ENCODE measurements at places on chromosomes 12 and 14.

DNA sequence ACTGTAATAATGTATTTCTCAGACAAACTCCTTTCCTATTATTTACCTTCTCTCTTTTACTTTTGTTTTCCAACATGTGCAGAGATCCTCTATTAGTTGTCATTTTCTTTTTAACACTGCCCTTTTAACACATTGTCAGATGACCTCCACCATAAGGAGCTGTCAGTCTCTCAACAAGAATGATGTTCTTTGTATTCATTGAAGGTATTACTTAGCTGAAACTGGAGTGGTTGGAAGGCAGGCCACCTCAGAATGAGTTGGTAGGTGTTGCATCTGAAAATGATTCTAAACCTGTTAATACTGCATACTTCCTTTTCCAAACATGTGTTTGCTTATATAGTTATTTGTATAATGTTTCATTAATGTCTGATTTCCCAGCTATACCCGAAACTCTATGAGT lies 16.9 kb downstream of the TMEM117 start:
- DNase-seq, result no peak

DNA sequence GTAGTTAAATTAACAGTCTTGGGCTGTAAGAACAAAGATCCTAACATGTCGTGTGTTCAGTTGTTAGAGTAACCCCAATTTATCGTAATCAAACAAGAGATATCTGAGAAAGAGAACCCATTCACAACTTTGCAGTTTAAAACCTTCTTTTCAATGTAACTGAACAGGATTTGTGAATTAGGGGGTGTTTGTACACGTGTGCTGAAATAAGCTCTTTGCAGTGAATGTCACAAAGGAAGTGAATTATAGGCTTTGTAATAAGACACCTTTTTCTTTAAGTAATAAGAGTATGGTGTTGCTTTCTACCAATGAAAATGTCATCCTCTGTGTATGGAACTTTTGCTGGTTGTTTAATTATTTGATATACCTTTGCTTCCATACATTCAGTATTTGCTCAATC lies 114.0 kb downstream of the ALX1 start:
- DNase-seq, result no peak

DNA sequence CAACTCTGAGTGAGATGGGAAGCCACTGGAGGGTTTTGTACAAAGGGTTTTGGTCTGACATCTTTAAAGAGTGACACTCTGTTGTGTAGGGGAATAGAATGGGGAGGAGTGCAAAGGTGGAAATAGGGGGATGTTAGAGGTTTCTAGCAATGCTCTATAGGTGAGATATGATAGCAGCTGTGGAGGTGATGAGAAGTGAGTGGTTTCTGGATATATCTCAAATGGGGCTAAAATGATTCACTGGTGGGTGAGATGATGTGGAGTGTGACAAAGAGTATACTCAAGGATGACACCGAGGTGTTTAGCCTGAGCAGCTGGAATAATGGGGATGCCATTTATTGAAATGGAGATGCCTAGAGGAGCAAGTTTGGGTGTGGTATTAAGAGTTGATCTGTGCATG lies 426.4 kb downstream of the PCNX1 start:
- no peak for DNase-seq

- no peak for DNase-seq
These were observed 2.8 kb downstream of the PRMT8 start for GRCh38 chr12:3493859-3494176.

DNA sequence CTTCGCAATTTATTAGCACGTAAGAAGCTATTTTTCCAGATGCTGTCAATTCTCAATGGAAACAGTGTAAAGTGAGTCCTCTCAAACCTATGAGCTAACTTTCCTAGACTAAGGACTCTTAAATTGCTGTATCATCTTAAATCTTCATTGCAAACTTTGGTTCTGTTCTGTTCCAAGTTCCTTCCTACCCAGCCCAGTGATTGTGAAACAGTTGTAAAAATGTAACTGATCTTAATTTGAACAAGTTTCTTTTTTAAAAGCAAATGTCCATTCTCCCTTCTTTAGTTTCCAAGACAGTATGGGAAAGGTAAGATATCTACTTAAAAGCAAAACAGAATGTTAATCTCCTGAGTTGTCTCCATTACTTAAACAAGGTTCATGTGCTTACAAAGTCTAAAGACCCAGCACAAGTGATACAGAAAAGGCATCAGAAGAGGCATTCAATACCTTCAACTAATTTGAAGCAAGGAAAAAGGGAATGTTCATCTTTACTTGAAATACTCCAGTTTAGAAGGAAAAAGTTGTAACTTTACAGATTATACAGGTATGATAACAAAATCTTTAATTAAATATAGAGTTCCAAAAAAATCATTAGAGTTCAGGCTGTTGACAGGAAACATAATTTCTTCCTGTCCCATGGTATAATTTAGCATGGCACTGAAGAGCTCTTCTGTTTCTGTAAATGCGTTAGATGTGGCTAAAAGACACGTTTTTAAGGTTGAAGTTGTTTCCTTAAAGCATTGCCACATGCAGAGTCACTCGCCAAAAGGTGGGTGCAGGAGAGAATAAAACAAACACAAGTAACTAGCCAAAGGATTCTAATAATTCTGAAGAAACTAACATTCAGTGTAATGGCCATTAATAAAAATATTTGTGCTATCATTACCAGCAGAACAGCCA lies 101.5 kb upstream of the USP15 start:
- no peak for DNase-seq

DNA sequence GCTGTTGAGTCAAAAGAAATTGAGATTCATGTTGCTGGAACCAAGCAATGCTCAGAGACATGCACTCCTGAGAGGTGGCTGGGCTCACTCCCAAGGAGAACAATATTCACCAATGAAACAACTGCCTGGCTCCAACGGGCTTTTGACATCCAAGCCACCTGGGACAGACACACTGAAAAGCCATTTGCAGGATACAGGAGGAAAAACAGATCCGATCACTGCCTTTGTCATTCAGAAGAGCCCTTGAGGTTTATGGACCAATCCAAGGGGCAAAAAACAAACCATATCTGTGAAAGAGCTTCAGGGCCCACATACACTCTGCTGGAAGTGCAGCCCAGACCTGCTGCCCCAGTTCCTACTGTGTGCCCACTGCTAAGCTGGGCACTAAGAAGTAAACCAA lies 277.5 kb downstream of the NUAK1 start:
- DNase-seq, result no peak

- DNase-seq, result peak; percentile 30
These were observed 108.5 kb downstream of the DICER1 start for GRCh38 chr14:95048771-95049312.

DNA sequence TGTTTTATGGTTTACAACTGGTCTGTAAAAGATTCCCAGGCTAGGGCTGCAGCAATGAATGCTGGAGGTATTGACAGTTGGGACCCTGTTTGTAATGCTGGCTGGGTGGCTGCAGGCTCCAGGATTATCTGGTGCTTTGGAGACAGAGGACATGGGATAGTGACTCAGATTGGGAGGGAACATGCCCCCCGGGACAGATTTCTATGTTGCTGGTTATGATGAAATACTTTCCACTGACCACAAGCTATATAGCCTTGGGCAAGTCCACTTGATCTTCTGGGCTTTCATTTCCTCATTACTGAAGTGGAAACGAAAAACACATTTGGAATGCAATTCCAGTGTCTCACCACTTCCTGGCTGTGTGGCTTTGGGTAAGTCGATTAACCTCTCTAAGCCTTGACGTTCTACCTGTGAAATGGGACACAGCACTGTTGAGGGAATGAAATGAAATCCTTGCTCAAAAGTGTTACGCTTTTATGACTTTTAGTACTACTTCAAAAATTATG lies 6.3 kb upstream of the TPCN1 start:
- no peak for DNase-seq

DNA sequence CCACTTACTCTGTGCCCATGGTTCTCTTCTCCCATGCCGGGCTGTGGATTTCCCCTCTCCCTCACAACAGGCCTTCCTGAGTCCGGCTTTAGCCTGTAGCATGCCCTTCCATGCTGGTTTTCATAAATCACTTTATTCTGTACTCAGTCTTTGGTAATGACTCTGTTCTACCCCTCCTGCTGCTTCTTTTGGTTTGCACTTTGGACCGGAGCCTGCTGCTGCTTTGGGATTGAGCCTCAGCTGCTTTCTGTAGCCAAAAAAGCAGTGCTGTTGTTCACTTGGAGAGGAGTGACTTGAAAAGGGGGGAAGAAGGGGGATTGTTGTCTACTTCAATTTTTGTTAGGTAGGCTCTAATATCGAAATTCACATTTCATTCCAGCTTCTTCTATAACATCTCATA lies 8.5 kb upstream of the SLC6A13 start:
- DNase-seq, result no peak

DNA sequence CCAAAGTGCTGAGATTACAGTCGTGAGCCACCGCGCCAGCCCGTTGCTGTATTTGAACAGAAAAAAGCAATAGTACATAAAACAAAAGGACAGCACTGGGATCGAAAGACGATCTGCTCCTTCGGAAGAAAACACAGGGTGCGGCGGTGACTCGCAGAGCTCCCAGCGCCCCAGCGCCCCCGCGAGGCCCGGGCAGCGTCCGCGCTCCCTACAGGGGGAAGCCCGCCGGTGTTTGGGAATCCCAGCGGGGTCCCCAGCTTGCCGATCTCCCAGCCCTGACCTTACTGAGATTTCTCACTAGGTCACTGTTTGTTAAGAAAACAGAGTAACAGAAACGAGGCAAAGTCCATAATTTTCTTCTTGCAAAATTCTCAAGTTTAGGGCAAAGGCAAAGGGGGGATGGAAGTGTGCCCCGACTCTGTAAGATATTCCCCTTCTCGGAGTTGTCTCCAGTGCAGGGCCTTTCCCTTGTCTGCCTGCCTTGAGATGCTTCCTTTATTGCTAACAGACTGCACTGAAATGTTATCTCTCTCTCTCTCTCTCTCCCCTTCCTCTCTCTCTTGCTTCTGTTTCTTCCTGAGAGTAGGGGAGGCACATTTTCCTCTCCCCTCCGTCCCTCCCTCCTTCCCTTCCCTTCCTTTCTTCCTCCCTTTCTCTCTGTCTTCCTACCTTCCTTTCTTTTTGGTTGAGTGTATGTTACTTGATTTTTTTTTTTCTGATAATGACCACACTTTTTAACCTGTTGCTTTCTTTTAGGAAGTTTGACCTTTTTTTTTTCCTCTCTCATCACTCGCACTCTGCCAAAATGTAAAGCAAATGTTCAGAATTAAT lies 91.9 kb downstream of the TMEM30B start:
- DNase-seq, result peak; percentile 78

GRCh38 chr12:112115259-112116045 lies 6.9 kb upstream of the NAA25 start:
- no peak for DNase-seq

DNA sequence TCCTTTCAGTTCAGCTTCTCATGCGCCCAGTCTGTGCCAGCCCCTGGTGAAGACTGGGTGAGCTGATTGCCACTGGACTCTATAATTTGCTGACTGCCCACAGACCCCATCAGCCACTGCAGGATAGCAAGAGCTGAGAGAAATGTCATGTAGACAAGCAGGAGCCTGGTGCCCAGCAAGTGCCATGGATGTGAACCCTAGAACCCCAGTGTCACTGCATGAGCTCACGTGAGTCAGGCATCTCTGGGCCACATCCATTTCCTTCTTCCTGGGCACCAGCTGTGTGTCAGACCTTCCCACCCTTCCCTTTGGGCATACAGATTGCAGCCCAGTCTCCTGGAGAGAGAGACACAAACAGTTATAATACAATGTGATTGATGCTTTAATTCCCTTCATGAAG lies 73.8 kb downstream of the NTF3 start:
- DNase-seq, result peak; percentile 15

DNA sequence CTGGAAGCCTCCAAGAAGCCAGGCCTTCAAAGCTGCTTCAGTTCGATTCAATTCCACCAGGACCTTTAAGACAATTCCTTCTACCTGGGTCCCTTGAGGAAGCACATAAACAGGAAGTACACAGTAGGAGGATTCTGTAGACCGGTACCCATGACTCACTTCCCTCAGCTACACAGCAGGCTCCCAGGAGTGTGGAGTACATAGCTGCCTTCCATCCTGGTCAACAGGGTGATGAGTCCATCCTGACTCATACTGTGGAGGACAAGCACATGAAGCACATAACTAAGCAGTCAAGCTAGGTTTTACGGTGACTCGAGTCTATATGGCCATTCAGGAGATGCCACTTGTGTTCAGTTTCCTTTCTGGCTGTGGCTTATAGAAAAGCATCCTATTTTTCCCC lies 197.6 kb upstream of the RBM19 start:
- DNase-seq, result no peak

DNA sequence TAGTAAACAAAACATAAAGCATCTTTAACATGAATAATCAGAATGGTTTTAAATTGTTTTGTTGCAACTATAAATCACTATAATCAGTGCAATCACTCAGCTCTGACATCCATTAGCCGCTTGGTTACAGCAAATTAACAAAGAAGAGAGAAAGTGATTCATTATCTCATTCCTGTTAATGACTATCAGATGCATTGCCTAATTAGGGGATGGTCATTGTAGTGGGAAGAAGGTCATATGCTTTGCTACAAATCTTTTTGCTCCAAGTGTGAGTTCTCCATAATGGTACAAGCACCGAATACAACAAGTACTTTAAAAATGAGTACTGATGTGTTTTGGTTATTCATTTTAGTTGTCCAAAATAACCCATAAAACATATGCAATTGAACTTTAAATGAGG lies 272.0 kb downstream of the AKAP6 start:
- DNase-seq, result no peak

DNA sequence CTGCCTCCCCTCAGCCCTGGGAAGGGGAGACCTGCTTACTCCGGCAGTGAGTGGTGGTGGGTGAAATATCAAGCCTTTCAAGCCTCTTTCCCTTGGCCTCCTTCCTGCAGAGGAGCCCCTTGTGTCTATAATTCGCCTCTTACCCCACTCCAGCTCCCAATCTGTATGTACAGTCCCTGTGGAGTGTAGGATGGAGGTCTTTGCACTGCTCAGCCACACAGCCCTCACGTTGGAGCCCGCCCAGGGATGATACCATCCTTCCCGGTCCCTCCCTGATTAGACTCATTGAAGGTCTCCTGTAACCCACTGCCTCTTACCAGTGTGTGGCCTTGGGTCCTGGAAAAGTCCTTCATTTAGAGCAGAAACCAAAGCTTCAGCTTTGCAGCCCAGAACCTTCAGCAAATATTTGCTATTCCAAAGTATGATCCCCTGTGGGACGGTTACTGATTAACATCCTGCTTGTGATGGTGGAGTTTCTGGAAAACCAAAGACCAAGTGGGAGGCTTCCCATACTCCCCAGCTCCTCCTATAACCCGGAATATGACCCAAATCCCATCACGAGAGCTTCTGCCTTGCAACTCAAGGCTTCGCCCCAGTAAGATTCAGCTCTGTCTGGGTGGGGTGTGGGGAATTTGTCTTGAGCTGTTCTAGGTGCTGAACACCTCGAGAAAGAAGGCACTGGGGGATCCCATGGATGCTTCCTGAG lies at the start of gene SERPINA10:
TSS of gene SERPINA10 (minus strand) at position 397 of the 706 bp plus-strand sequence. CDS start 2,675 bp downstream, outside the sequence.
- DNase-seq, result no peak

DNA sequence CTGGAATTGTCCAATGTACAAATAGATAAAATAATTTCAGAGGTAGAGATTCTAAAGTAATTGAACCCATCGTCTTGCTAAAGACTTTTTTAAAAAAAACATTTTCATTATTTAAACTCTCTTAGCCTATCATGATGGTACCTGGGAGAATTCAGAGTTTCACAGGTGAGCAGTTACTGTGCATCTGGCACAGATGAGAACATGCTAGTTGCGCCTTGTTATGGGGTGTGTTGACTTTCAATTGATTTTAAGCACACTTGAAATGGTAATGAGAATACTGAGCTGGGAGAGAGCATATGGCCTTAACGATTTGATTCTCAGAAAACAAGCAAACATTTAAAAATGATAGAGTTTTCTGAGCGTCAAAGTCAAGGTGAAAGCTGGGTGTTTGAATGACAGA lies 66.6 kb downstream of the FLRT2 start:
- DNase-seq, result no peak

- peak; percentile 30 for DNase-seq
These were observed 8.3 kb upstream of the MYL2 start for GRCh38 chr12:110928700-110929099.

Measured in H9 (cell line).